M059J (cell line): ENCODE measurements at places on chromosomes 2 and 18. TPM values are rescaled to one million over a fixed set of nuclear protein-coding genes. Genes with fewer than 3 reads are reported as not detected.
A peak's percentile ranks its signal among the peaks of the same experiment; 100 is the strongest.

The PKDCC gene
- 4.1 and 5.4 TPM in 2 replicates for total RNA-seq

The PPP1CB gene
- total RNA-seq, result 113 and 163 TPM in 2 replicates

The REG1B gene
- total RNA-seq, result not detected in 2 replicates

The NT5DC4 gene
- total RNA-seq, result not detected in 2 replicates

The RFX8 gene
- total RNA-seq, result not detected in 2 replicates

The CROCC2 gene
- not detected in 2 replicates for total RNA-seq

The ATRAID gene
- total RNA-seq, result 334 and 404 TPM in 2 replicates

The SERPINB7 gene
- total RNA-seq, result 15.7 and 20.8 TPM in 2 replicates

The GKN1 gene
- total RNA-seq, result not detected in 2 replicates

The KCNS3 gene
- total RNA-seq, result 65.7 and 72.5 TPM in 2 replicates

The RAB6C gene
- 0.02 TPM in 1 of 2 replicates, not detected in the other for total RNA-seq

- no peak for DNase-seq
Observed at GRCh38 chr2:150631236-150631821, 143.9 kb upstream of the RND3 start.

- DNase-seq, result no peak
Observed at GRCh38 chr18:50075772-50076171, 119.2 kb downstream of the MYO5B start.

- DNase-seq, result peak; percentile 1
Observed at GRCh38 chr2:23135481-23136100, 249.4 kb upstream of the KLHL29 start.

DNA sequence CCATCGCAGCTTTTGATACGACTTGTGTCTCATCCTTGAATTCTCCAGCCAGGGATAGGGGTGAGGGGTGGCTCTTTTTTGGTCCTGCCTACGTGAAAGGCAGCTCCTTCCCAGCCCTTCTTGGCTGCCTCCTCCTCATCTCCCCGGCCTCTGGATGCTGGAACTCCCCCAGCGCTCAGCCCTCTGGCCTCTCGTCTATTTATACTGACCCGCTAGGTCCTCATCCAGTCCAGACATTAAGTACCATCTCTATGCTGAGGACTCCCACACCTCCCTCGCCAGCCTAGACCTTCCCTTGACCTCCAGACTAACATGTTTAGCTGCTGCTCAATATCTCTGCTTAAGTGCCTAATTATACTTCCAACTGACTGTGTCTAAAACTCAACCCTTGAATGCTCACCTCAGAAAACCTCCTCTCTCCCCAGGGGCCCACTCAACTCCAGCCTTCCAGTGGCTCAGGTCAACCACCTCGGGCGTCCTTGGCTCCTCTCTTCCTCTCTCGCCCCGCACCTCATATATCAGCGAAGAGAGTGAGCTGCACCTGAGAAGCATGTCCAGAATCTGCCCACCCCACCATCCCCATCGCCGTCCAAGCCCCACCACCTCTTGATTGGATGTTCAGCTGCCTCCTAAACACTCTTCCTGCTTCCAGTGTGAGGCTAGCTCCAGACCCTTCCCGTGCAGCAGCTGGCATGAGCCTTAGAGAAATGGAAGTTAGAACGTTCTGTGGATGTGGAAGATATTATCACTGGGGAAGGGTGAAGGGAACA lies 34.8 kb downstream of the TOGARAM2 start:
- no peak for DNase-seq

DNA sequence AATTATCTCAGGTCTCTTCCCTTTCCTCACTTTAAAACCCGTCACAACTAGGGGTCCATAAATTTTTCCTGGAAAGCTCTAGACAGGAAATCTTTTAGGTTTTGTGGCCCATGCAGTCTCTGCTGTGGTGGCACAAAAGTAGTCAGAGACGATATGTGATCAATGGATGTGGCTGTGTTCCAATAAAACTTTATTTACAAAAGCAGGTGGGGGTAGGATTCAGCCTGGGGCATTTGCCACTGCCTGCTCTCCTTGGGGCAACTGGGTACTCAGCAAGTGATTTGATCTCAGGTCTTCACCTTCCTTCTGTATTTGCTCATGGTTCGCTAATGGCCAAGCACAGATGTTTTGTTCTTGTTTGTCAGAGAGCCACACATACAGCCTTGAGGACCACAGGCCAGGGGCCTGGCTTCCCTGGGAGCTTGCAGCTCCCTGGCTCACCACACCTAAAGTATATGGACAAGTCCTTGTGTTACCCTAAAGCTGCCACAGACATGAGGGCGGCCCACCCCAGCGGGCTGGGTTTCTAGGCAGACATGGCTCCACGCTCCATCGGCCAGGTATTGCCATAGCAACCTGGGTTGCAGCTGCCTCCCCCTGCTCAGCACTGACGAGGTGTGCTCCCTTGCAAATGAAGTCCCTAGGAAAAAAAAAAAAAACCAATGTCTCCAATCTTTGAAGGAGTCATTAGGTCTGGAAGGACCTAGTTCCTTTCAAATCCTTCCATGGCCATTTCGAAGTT lies 89.7 kb upstream of the YWHAQ start:
- DNase-seq, result no peak

- no peak for DNase-seq
Observed at GRCh38 chr2:204706939-204707338, 161.7 kb downstream of the PARD3B start.

DNA sequence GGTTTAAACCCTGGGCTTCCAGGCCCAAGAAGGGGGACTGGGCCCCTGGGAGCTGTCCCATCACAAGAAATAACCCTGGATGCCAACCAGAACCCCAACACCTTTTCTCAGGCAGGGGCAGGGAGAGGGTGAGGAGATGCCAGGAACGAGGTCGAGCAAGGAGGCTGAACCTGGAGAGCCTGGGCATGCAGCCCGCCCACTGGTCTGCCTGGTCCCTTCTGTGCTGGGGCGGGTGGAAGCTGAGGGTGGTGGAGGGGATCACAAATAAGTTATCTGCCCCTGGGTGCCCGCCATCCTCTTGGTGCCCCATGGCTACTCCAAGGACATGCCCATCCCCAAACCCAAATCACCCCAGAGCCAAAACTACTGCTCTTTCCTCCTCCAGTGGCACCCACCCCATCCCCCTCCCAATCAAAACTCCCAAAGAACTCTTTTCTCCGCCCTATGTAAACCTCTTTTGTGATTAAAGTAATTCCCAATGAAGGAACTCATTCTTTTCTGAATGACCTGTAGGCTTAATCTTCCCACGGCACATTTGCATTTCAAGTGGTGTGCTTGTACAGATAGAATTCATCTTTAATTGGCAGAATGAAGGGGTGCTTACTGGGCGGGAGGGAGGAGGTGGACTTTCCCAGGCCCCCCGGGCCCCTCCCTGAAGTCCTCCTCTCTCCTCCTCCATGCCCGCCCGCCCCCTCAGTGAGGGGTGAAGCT lies 47.9 kb downstream of the EFR3B start:
- no peak for DNase-seq

GRCh38 chr2:191620144-191620543 lies 57.8 kb upstream of the NABP1 start:
- DNase-seq, result peak; percentile 64
